Hematopoietic multipotent progenitor cell treated with erythropoietin and hydrocortisone succinate and interleukin-3 and kit ligand, for 17 days (in vitro differentiated cells): ENCODE measurements at places on chromosomes 3 and 15.

- no peak for DNase-seq
These were observed 283.9 kb downstream of the GRM7 start for GRCh38 chr3:7144697-7145308.

DNA sequence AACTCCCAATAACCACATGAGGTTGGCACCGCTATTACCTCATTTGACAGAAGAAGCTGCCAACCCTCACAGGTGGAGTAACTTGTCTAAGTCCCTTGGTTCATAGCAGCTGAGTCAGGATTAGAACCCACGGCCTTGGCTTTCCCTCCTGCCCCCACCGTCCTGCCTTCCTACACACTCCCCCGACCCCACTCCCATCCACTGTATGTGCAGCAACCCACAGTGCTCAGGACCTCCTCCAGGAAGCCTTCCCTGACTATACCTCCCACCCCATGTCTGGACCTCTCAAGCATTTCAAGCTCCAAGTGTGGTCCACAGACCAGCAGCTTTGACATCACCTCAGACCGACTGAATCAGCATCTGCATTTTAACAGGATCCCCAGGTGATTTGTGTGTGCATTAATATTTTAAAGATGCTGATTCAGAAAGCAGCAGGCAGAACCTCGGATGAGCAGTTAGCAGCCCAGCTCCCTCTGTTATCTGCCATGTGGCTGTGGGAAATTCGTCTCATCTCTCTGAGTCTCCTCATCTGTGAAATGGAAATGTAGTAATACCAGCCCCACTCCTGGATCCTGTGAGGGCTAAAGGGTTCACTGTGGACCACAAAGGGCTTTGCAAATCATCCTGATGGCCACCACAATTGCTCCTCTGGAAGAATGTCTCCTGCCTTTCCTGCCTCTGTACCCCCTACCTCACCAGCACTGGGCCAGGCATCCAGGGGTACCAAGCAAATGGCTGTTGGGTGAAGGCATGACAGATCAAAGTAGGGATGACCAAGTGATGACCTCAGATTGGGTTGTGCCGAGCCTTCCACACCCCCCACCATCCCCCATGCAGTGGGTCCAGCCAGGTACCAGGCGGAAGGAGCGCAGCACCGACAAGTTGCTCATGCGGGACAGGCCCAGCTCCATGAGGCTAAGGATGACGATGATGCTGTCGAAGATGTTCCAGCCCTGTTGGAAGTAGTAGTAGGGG is 62.7 kb downstream of the SCN5A start:
- DNase-seq: no peak

DNA sequence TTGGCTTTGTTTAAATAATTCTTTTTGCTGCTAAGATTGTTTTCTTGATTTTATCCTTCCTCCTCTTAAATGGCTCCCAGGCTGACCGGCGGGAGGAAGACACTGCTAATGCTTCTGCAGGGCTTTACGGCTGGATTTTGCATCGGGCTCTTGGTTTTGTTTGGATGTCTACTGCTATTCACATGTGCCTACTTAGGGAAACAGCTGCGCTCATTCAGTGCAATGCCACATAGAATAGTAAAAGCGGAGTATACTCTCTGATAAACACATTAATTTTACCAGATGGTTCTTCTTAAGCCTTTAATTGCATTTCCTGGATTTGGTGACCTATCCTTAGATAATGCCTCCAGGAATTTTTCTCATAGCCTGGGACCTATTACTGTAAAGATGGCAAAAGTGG is 146.6 kb downstream of the THSD4 start:
- no peak for DNase-seq

DNA sequence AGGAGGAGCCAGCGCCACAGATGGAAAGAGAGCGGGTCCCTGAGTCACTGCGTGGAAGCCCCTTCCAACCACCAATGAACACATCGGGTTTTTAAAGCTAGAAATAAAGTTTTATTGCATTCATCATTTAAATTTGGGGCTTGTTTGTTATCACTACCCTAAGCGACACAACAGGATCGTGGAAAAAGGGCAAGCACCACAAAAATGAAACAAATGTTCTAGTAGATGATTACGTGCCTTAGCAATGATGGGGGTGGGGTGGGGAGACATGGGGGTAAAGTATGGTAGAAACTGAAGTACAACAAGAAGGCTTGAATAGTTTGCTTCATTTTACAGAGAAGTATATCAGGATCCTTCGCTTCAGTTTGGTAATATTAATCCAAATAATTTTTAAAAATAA is 221.6 kb upstream of the ATP10A start:
- DNase-seq: no peak

DNA sequence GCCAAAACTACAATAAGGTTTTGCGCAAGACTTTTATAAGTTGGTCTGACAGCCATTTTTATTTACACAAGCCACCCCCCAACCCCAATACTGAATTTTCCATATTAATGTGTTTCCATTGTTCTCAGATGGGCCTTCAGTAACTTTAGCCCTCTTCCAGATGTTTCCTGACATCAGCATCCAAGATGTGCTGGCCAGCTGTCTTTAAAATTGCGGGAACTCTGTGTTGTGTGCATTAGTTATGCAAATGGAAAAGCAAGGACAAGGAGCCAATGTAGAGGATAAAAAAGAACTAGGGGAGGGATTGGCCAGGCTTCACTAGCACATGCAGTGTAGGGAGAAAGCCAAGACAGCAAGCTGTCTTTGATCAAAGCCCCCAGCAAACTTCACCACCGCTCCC is 45.4 kb downstream of the COMMD2 start:
- no peak for DNase-seq

- DNase-seq: no peak
These were observed 18.1 kb upstream of the SLC22A13 start for GRCh38 chr3:38247366-38248035.

DNA sequence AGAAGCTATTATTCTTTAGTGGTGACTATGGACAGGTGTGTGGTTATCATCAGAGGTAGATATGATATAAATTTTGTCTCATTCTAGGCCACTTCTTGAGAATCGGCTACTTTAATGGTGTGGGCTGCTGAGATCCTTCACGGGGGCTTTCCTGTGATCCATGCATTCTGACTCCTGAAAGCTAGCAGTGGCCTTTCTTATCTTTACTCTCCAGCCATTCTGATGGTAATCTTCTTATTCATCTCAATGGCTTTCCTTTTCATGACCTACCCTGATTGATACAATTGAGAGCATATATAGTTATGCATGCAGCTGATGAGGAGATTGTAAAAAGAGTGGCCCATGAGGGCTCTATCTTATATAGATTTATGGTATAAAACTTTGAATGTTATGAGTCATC is 78.3 kb upstream of the ZPLD1 start:
- no peak for DNase-seq

GRCh38 chr3:191987831-191988350 is 526.9 kb downstream of the PYDC2 start:
- DNase-seq: no peak

GRCh38 chr3:158381262-158381868 is 189.6 kb upstream of the MLF1 start:
- DNase-seq: peak; percentile 4

- DNase-seq: no peak
These were observed 184.4 kb downstream of the PEX5L start for GRCh38 chr3:179852142-179852905.

- DNase-seq: no peak
These were observed 153.2 kb downstream of the MEIS2 start for GRCh38 chr15:36947035-36947719.

- DNase-seq: no peak
These were observed 35.9 kb upstream of the ZNF774 start for GRCh38 chr15:90316139-90316538.

DNA sequence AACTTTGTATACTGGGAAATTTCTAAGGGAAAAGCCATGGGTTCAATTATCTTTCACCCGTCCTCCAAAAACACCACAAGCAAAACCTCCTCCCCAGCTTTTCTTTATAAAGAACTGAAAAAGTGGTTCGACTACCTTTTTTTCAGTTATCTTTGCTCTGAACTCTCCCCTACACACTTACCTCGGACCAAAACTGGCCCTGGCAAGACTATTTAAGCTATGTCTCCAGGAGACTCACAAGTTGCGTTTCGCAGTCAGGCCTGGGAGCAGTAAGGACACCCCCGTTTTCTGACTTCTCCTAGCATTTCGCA is 645 bp downstream of the COPS2 start:
- DNase-seq: no peak

DNA sequence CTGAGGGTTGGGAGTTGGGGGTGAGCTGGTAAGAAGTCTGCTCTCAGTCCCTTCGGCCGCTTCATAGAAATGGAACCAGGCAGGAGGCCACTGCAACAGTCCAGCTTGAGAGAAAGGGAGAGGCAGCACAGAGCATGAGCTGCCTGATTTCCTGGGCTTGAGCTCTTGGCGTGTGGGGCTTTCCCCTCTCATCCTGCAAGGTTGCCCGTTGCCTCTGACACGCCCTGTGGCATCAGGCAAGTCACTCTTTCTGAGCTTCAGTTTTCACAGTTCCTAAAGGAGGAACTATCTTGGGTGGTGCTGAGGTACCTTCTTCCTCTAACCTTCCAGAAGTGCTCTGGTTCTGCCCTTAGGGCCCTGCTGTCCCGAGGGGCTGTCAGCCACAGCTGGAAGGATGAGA is 4.9 kb downstream of the MESP2 start:
- DNase-seq: no peak

DNA sequence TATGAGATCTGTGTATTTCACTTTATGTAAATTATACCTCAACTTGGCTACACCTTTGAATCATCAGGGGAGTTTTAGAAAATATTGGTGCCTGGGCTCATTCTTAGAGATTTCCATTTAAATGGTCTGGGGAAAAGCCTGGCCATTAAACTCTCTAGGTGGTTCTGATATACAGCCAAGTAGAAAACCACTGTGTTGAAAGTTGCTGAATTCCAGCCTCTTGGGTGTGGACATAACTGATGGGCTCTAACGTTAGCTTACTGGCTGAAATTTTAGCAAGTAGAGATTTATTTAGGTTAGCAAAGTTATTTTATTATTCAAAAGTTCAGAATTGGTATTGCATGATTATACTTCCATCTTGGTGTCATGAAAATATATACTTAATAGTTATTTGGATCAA is 84.1 kb downstream of the ATG7 start:
- DNase-seq: no peak

DNA sequence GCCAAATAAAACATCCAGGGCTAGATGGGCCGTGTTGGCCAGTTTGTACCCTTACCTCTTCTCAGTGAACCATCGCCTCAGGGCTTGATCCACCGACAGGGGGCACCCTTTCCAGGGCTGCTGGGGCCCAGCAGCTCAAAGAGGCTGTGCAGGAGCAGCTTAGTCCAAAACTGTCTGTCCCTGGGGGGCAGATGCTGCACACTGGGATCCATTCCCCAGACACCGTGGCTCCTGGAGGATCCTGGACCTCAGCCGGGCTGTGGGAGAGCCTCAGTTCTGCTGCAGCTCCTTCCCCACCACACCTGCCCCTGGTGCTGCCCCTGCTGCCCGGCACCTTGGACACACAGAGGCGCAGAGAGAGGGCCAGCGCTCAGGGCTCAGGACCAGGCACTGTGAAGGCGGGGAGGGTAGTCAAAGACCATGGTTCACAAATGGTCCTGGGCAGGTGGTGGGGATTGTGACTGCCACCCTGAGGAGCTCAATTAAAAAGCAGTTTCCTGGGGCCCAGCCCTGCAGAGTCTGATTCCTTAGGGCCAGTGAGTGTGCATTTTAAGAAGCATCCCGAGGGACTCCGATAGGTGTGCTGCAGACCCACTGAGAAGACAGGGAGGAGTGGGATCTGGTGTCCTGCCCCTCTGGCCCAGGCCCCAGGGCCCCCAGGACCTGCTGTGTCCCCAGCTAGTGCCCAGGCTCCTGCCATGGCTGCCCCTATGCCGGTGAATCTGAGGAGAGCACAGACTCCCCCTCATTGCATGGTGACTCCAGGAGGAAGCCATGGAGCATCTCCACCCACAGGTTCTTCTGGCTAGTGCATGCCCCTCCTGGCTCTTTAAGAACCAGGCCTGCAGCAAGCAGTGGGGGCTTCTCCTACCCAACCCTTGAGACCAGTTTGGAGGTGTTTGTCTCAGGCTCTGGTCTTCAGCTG is 86.5 kb upstream of the PRR20G start:
- DNase-seq: no peak

- DNase-seq: no peak
These were observed 51.8 kb downstream of the MITF start for GRCh38 chr3:69791106-69791505.

GRCh38 chr3:33975463-33975862 is 177.0 kb downstream of the PDCD6IP start:
- no peak for DNase-seq

GRCh38 chr3:141240687-141241615 is 9.3 kb downstream of the PXYLP1 start:
- no peak for DNase-seq

DNA sequence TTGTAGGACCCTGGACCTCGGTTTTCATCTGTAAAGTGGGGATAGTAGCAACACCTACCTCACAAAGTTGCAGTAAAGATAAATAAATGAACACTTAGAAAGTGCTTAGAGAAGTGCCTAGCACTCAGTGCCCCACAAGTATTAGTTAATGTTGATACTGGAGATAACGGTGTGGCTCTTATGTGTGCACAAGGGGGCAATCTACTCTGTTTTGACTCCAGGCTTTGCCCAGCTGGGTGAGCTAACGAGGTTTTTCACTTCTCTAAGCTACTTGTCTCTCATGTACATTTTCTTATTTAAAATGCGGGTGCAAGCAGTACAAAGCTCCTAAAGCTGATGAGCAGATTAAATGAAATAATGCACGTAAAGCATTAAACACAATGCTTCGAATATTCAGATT is 193.5 kb upstream of the ICE2 start:
- DNase-seq: no peak

DNA sequence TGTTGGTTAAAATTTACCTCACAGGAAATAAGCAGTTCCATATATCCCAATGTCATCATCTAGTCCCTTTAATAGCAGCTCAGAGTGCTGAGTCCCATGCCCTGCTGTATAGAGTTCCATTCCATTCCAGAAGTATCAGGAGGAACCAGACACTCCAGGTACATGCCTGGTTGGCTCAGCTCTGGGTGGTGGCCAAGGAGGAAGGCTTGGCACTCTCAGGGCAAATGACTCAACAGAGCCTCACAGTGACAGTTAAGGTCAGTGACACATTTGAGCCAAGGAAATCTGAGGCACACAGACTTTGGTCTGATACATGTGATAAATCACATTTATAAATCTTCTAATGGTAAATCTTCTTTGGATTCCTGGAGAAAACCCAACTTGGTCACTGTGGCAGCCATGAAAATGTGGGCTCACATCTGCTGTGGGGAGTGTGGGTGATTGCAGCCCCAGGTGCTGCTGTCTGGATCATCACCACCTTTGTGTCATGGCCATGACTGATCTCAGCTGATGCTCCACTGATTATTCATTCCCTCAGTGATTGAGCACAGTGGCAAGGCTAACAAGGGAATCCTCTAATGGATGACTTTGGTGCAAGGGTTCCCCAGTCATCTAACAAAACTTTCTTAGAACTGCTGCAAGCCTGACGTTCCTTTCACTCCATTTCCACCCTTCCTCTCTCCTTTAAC is 9.3 kb downstream of the HHLA2 start:
- DNase-seq: no peak

- DNase-seq: no peak
These were observed 492 bp upstream of the HIGD1A start for GRCh38 chr3:42804831-42805132.

- no peak for DNase-seq
These were observed 2.7 kb downstream of the RYR3 start for GRCh38 chr15:33313491-33313890.
